AG04449 (cell line): ENCODE measurements at places on chromosomes 5 and 9.

DNA sequence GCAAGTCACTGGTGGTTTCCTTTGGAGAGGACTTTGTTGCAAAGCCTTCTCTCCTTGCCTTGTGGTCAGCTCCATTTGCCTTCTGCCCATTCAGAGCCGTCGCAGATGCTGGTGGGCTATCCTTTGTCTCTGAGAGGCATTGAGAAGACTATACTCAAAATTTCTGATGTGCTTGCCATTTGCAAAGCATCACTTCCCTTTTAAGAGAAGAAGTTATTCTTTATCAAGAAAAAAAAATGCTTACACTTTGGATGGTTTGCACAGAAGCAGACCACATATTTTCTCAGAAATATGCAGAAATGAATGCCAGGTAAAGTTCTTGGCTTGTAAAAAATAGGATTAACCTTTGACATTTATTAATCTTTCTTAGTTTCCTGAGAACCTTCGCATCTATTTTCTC is 195.8 kb upstream of the KLF4 start:
- no peak for DNase-seq

GRCh38 chr5:132002757-132003156 is 8.7 kb downstream of the ACSL6 start:
- no peak for DNase-seq

GRCh38 chr5:149500922-149501582 is 50.2 kb downstream of the CSNK1A1 start:
- peak; percentile 57 for DNase-seq

DNA sequence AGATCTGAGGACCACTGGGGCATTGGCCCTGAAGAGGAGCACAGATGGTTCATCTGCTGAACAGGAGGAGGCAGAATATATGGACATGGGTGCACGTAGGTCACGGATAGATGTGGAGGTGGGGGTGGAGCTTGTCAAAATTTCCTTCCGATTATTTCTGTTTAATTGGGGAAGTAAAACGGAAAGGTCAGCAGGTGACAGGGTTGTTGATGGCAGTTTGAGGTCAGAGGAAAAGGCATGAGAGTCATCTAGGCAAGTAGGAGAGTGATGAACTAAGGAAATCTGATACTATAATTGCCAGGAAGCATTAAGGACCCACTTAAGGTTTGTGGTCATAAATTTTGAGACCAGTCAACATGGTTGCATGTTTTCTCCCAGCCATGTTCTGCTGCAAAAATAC is 8.4 kb upstream of the FAM81B start:
- no peak for DNase-seq

DNA sequence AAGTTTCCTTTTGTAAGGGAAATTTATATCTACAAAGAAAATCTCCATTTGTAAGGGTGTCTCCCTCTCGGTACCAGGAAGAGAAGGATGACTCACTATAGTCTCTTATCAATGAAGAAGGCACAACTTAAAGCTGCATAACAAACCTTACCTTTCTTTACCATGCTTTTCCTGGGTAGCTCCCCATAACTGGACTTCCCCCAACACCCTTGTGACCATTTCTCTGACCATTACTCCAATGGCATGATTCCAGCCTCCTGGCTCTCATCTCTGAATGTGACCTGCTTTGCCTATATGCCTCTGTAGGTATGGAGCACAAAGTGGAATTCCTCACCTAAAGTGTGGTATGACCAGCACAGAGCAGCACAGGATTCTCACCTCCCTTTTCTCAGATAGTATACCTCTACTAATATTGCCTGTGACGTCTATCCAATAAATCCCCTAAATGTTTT is 62.8 kb downstream of the GNA14 start:
- no peak for DNase-seq

DNA sequence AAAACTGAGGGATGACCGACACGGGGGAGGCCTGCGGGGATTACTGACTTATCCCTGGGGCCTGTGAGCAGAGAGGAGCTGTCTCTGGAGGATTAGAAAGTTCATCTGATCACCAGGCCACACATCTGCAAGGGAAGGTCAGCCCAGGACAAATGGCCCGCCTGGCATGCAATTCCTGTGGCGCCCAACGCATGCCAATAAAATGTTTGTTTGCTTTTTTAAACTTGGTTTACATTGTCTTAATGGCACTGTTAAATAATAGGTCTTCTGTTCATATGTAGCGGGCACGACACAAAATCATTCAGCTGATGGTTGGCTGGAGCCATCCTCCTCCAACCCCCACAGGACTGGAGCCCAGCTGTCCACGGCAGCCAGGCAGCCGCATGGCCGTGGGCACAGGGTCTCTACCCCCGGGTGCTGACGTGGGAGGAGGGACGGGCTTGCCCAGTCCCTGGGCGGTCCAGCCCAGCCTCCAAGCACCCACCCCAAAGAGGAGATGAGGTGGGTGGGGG is 41.0 kb upstream of the SLC12A7 start:
- no peak for DNase-seq

- DNase-seq: no peak
Measured at GRCh38 chr9:37370968-37371563, 51.4 kb upstream of the GRHPR start.

GRCh38 chr5:16812911-16813310 is 123.2 kb downstream of the MYO10 start:
- DNase-seq: no peak

DNA sequence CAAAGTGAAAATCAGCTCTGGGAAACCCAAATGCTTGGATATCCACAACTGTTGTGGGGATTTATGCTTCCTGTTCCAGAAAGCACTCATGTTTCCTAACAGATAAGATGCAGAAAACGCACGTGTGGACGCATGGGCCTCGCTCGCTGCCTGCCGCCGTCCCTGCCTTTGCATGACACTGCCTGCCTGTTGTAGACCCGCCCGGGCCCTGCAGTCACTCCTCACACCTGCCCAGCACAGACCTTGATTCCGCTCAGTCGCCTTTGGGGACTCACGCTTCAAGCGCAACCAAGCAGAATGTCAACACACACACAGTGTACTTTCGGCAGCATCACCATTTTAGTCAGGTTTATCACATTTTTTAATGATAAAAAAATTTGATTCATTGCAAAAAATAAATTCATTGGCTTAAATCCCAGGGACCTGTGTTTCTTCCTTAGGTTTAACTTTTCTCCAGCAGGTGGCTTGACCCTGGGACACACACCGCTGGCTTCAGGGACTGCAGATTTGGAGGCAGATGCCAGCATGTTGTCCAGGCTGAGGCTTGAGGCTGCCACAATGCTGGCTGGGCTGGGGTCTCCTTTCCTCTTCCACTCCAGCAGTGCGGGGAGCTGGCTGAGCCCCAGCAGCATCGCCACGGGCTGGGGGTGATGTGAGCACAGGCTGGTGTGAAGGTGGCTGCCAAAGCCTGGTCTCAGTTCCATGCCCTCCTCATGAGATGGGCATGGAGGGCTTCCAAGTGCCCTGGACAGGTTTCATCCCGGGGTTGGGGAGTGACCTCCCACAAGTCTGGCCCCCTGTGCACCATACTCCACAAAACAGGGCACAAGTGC is 416.9 kb upstream of the IRX4 start:
- DNase-seq: no peak

DNA sequence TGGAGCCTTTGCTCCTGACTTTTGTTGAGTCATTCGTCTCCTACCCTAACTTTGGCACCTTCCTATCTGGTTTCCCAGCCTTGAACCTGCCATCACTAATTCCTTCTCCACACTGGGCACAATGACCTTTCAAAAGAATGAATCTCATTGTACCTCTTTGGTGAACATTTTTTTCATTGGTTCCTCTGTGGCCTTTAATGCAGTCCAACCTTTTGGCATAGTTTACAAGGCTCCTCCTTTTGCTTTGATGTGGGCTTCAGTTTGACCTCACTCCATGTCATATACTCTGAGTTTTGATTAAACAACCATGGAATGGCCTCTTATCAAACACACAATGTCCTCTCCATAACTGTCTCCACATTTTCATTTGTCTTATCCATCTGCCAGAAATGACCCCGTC is 14.5 kb upstream of the ROPN1L start:
- no peak for DNase-seq

DNA sequence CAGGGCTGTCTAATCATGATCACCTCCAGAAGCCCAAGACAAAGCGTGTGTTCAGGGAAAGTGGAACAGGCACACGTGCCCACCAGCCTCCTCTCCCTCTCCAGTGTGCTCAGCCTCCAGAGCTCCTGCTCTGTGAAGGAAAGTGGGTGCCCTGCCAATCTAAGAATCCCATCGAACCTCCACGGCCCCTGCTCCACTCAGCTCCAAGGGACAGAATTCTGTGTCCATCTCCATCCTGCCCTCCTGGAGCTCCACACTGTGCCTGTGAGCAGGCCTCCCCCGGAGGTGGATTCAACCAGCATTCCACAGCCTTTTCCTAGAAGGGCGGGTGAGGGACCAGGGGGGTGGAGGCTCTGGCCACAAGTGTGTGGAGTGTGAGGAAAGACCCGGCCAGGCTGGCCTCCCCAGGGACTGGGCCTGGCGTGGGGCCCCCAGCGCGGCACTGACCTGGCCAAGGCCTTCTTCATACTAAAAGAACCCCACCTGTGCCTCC is 6.0 kb downstream of the EEIG1 start:
- DNase-seq: no peak

DNA sequence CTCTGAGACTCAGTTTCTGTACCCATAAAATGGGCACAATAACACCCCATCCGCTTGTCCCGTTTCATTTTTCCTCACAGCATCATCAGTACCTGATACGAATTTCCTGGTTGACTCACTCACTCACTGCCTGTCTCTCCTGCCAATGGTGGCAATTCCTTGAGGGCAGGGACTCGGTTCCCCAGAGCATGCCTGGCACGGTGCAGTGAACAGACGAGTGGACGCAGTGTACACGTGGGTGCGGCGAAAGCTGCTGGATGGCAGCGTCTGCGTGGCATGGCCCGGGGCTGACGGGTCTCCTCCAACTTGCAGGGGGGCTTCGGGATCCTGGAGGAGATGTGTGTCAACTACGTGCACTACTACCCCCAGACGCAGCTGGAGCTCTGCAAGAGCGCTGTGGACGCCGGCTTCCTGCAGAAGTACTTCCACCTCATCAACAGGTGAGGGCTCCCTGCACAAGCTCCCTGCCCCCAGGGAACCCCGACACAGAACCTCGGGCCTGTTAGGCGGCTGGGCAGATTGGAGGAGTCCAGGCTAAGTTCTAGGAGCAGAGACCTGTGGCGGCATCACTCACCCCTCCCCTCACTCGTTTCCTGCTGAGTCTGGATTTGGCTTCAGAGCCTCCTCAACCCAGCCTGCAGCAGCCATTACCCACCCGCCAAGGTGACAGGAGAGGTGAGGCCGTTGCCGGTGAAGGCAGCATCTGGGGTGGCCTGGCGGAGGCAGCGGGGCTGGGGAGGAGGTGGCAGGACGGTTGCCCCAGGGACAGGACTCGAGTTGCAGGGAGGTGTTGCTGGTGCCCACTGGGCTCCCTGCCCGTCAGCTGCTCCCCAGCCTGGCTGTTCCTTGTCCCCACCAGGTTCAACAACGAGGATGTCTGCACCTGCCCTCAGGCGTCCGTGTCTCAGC is 20.3 kb downstream of the DBH start:
- no peak for DNase-seq

DNA sequence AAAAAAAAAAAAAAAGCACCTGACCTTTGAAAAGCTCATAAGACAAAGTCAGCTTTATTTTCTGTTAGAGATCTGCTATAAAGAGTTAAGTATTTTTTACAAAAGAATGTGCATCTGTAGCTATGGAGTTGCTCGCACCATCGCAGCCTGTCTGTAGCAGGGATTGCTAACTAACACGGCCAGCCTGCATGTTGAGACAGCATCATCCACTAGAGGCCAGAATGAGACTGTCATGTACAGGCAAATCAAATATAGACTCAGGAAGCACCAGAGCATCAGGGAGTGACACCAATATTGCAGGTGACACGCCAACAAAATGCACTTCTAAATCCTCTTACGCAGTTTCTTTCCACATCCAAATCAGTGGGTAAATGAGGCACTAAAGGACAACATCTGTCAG is 136.3 kb upstream of the RASEF start:
- DNase-seq: peak; percentile 9

DNA sequence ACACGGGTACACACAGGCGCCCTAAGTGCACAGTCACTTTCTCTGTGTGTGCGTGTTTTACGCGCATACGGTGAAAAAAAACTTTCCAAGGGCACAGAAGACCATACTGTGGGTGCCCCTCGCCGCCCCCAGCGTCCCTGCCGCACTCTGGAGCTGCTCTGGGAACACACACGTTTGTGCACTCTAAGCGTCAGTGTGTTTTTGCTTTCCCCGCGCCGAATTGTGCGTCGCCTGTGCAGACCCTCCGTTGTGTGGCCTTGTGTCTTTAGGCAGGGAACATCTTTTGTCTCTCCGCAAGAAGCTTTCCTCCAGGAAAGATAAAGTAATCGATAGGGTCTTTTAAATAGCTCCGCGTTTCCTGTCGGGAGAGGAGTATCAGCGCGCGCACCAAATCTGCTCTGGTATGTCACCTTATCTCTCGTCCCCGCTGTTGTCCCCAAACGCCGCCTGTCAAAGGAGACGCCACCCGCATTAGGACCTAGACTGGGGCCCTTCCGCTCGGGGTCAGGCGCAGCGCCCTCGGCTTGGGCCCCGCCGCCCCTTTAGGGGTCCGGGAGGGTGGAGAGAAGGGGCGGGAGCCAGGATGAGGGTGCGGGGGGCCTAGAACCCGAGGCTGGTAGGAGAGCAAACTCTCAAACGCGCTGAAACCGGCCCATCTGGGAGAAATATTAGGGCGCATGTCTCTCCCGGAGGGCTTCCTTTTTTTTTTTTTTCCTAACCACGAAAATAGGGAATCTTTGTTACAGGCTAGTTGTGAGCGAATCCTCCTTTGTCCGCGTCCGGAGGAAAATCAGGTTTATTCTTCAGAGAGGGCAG is 10.5 kb upstream of the NKX2-5 start:
- no peak for DNase-seq

DNA sequence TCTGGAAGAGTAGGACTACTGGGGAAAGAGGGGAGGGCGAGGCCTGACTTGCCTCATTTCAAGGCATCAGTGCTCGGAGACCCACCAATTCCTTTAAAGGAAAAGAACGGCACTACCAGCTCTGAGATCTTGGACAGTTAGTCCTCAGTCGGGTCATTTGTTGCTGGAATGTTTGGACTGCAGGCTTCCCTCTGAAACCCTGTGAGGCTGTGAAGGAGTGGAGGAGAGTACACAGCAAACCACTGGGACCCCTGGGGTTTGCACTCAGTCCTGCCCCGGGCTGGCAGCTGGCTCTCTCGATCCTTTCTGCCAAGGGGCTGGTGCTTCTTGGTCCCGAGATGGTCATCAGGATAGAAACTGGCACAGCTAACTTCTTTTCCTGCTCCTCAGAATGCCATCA is 194.5 kb downstream of the TRIO start:
- no peak for DNase-seq

- no peak for DNase-seq
Measured at GRCh38 chr5:124705577-124705976, 40.9 kb downstream of the ZNF608 start.

DNA sequence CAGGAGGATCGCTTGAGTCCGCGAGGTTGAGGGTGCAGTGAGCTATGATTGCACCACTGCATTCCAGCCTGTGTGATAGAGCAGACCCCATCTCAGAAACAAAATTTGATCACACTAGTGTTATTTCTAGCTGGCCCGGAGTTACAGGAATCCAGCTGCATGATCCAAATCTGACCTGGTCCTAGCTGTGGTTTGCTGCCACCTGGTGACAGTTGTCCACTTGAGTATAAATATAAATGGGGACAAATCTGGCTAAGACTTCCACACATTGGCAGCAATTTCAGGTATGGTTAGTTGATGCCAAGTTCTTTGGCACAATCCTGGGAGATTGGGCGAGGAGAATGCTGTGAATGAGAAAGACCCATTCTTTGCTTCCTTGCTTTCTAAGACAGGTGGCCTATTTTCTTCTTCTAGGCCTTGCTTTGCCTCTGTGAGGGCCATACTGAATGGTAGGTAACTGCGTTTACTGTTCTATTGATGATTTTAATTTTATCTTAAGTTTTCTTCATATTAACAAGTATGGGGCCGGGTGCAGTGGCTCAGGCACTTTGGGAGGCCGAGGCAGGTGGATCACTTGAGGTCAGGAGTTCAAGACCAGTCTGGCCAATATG is 35.4 kb downstream of the UBE2R2 start:
- no peak for DNase-seq
